Neural progenitor cell (in vitro differentiated cells): ENCODE measurements at places on chromosomes 2 and 18. TPM values are rescaled to one million over a fixed set of nuclear protein-coding genes. Genes with fewer than 3 reads are reported as not detected.

DNA sequence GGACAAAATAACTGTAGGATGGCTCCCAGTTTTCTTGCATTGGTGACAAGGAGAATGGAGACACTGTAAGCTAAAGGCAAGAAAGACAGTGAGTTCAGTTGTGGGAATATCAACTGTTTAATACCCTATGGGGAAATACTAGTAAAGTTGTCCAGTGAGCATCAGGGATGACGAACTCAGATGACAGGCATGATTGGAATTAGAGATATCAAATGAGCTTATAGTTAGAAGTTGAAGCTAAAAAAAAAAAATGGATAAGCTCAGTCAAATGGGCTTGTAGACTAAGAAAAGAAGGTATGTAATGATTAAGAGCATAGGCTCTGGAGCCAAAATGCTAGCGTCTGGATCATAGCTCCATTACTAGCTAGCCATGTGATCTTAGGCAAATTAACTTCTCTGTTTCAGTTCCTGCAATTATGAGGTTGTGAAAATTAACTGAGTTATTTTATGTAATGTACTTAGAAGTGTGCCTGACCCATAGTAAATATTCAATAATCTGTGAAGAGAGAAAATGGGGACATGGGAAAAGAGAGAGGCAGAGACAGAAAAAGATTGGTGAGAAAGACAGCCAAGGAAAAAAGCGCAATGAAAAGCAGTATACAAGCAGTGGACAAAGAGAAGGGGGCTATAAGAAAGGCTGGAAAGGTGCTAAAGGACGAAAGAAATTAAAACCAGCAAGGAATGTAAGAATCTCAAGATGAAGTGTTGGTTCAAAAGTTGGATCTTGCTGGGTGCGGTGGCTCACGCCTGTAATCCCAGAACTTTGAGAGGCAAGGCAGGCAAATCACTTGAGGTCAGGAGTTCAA lies 95.7 kb upstream of the SLC39A10 start:
- no peak for DNase-seq
- no peaks in the 10 kb centered on the region for H3K36me3 ChIP-seq
- no peak overlapping the region for H3K4me3 ChIP-seq

- H3K27me3 ChIP-seq: no peaks in the 10 kb centered on the region
- no peak overlapping the region for H3K27ac ChIP-seq
- H3K4me1 ChIP-seq: peaks cover 4% of the 10 kb centered on the region
- no peak overlapping the region for H3K4me3 ChIP-seq
- peak; percentile 49 for DNase-seq
These were observed 35.6 kb upstream of the ZSWIM2 start for GRCh38 chr2:186884587-186884986.

DNA sequence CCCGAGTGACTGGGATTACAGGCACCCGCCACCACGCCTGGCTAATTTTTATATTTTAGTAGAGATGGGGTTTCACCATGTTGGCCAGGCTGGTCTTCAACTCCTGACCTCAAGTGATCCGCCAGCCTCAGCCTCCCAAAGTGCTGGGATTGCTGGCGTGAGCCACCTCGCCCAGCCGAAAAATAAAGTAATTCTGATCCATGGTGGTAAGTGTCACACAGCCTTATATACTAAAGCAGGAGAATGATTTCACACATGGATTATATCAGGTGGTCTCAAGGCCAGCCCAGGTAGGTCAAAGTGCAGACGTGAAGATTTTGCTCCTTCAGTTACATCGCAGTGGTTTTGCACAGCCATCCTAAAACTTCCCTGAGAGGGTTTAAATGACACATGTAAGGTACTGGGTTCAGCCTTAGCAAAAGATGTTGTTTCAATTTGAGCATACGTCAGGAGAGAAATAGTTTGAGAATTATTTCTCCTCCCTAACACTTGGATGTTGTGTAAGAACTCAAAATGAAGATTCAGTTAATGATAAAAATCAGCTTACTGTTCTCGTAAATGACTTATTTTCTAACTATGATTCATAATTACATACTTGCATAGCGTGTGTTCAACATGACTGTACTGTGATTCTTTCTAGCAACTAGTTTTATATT lies 93.0 kb upstream of the SLC39A10 start:
- no peaks in the 10 kb centered on the region for H3K36me3 ChIP-seq
- no peak for DNase-seq
- H3K27me3 ChIP-seq: no peaks in the 10 kb centered on the region
- peaks cover 4% of the 10 kb centered on the region for H3K4me1 ChIP-seq
- no peak overlapping the region for H3K27ac ChIP-seq
- no peak overlapping the region for H3K4me3 ChIP-seq

The UGT1A5 gene
- not detected in 2 replicates for total RNA-seq

The OXER1 gene
- total RNA-seq: 0.62 and 0.88 TPM in 2 replicates

The SRD5A2 gene
- total RNA-seq: not detected in 2 replicates

The CFAP210 gene
- 1.2 and 2.5 TPM in 2 replicates for total RNA-seq

The CPO gene
- total RNA-seq: not detected in 2 replicates
